HEK293T (cell line): ENCODE measurements at places on chromosomes 16 and 17.

DNA sequence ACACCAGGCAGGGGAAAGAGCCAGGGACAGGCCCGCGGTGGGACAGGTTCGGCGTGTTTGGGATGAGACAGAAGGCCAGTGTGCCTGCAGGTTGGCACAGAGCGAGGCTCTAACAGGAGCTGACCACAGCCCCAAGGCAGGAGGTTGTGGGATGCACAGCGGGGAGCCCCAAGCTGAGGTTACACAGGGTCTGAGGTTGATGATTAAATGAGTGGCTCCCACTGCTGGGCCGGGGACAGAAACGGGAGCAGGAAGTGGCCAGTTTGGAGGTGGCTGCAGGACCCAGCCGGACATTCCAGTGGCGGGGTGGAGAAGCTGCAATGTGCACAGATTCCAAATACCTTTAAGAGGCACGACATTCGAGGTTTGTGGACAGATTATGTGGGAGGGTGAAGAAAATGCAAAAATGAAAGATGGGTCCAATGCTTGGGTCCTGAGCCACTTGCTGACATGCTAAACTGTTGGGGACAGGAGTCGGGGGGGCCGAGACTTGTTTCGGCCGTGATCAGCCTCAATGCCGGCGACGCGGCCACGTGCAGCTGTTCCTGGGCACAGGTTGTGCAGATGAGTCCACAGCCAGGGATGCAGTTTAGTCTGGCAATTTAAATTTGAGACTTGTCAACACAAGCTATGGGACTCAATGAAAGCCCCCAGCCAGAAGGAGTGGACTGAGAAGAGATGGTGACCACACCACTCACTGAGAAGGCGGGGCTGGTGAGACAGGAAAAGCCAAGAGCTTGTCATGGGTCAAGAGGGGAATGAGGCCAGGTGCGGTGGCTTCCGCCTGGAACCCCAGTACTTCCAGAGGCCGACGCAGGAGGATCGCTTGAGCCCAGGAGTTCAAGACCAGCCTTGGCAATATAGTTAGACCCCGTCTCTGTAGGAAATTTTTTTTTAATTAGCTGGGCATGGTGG, 8.7 kb downstream of the ENPP7 start:
- DNase-seq: no peak

DNA sequence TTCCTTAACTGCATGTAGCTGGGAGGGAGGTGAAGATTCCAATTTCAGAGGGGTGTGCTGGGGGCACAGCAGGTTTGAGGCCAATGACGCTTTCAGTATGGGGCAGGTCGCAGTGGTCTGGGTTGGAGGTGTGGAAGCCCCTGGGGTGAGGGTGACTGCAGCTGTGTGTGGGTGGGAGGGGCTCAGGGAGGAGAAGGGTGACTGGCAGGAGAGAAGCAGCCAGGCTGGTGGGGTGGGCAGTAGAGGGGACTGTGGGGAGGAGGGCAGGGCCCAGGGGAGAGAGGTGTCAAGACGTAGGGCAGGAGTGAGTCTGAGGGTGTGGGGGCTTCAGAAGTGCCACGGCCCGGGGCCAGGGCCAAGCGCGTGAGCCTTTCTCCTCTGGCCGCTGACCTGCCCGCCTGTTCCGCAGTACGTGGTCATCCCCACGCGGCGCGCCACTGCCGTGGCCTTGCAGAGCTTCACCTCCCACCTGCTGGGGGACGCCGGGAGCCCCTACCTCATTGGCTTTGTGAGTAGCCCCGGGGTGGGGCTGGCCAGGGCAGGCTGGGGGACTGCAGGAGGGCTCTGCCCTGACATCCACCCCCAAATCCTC, 19.4 kb downstream of the MYBBP1A start:
- DNase-seq: no peak

GRCh38 chr16:1659031-1659430, 19.0 kb upstream of the JPT2 start:
- DNase-seq: no peak

DNA sequence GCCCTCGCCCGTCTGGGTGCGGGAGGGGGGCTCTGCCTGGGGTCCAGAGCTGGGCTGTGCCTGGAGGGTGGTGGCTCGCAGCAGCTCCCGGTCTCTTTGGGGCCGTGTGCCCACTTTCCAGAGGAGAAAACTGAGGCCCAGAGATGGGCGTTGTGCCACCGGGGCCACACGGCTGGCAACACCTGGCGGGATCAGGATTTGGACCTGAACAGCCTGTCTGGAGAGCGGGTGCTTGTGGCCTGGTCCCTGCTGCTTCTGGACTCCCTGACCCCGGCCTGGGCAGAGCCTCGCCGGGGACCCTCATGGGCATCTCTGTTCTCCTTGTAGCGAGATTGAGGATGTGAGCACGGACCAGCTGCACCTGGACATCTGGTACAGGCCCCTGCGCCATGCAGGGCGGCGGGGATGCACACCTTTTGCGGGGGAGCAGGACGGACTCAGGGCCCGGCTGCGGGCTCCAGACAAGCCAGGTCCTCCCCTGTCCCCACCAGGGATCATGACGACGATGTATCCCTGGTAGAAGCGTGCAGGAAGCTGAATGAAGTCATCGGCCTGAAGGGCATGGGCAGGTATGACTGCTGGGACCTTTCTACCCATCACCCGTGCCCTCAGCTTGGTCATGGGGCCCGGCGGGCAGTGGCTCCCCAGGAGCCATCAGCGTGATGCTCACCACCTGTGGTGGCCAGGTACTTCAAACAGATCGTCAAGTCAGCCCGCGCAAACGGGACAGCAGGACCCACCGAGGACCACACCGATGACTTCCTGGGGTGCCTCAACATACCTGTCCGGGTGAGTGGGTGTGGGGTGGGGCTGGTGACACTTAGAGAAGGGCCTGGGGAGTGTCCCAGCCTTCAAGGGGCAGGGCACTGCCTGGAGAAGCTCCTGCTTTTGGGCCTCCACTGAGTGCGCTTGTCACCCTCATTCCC, 8.3 kb downstream of the BAIAP3 start:
- no peak for DNase-seq

DNA sequence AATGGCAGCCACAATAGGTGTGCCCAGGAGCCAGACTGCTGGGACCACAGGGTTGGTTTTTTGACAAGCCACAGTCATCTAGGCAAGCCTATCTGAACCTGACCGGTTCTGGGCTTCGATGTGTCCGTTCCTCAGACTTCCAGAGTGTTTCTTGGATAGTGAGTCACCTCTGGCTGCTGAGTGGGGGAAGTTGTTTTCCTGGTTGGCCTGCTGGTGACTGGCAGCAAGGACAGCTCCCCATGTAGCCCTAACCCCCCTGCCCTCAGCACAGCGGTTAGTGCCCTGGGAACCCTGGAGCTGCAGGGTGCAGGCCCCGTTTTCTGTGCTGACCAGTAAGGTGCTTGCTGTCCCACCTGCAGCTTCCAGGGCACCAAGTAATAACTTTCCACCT, 65.5 kb downstream of the PLD6 start:
- DNase-seq: no peak

DNA sequence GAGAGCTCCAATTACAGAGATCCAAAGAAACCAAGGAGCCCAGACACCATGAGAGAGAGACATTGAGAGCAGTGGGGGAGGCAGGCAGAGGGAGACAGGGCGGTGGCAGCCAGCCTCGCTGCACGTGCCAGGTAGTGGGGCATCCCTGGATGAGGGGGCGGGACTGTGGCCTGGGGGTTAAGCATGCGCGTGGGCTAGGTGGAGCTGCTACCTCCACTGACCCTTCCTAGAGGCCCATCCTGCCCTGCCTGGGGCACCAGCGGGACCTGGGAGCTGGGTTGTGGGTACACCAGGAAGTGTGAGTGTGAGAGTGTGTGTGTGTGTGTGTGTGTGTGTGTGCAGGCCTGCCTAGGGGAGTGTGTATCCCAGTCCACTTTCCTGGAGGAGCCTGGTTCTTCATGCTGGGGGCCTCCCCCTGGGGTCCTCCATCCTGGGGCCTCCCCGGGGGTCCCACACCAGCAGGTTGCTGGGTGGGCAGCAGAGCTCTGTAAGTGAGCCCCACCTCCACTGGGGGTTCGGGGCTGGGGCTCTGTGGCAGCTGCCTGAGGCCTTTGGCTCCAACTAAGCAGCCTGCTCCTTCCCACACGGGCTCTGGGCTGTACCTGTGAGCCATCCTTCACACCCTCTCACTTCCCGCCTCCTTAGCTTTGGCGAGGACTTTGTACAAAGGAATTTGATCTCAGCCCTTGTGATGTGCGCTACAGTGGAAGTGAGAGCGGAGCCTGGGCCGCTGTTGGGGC, 127.4 kb downstream of the IRF8 start:
- DNase-seq: no peak

- no peak for DNase-seq
Measured at GRCh38 chr17:67696347-67696746, 21.4 kb upstream of the NOL11 start.
